ENCODE measurements at places on chromosomes 13 and 19. TPM values are rescaled to one million over a fixed set of nuclear protein-coding genes. Genes with fewer than 3 reads are reported as not detected.

KLF16 gene
- total RNA-seq = 39.0 TPM

CEACAM6 gene
- total RNA-seq = not detected

TMEM38A gene
- 1.2 TPM for total RNA-seq

MIA gene
- not detected for total RNA-seq

CXCL17 gene
- total RNA-seq = not detected

CACNA1A gene
- total RNA-seq = 0.47 TPM

ZNF234 gene
- 7.0 TPM for total RNA-seq

C5AR1 gene
- 1.8 TPM for total RNA-seq

RYR1 gene
- total RNA-seq = 0.19 TPM

NEK5 gene
- total RNA-seq = 0.10 TPM

PGLYRP1 gene
- total RNA-seq = not detected

TINCR gene
- 0.34 TPM for total RNA-seq

LIG1 gene
- total RNA-seq = 165 TPM

IGFL2 gene
- not detected for total RNA-seq

MUC16 gene
- not detected for total RNA-seq

N4BP2L1 gene
- 15.7 TPM for total RNA-seq

AKT2 gene
- total RNA-seq = 141 TPM

FAM83E gene
- 4.4 TPM for total RNA-seq

ITGBL1 gene
- not detected for total RNA-seq

ZNF846 gene
- 6.1 TPM for total RNA-seq

KIR2DL4 gene
- total RNA-seq = not detected

PRODH2 gene
- total RNA-seq = not detected

GPC5 gene
- total RNA-seq = not detected

STOML3 gene
- total RNA-seq = not detected

ERICH4 gene
- not detected for total RNA-seq

TMPRSS9 gene
- total RNA-seq = not detected

JAK3 gene
- 91.1 TPM for total RNA-seq

SIGLEC12 gene
- total RNA-seq = 0.33 TPM

RAB20 gene
- total RNA-seq = 10.9 TPM

NAPSA gene
- total RNA-seq = 16.1 TPM

ERICH6B gene
- total RNA-seq = not detected

DMPK gene
- 7.3 TPM for total RNA-seq

FGF22 gene
- not detected for total RNA-seq

APOE gene
- total RNA-seq = 0.46 TPM

BRCA2 gene
- total RNA-seq = 29.9 TPM

TJP3 gene
- total RNA-seq = 0.24 TPM

ZNF546 gene
- 3.8 TPM for total RNA-seq

HSH2D gene
- 29.6 TPM for total RNA-seq

OR7D4 gene
- total RNA-seq = not detected

Data from activated naive CD8-positive, alpha-beta T cell treated with anti-CD3 and anti-CD28 coated beads for 36 hours (primary cell).